ENCODE measurements at places on chromosomes 11 and 22.

- no peak for DNase-seq
Observed at GRCh38 chr11:31089117-31089516, 280.4 kb downstream of the DCDC1 start.

DNA sequence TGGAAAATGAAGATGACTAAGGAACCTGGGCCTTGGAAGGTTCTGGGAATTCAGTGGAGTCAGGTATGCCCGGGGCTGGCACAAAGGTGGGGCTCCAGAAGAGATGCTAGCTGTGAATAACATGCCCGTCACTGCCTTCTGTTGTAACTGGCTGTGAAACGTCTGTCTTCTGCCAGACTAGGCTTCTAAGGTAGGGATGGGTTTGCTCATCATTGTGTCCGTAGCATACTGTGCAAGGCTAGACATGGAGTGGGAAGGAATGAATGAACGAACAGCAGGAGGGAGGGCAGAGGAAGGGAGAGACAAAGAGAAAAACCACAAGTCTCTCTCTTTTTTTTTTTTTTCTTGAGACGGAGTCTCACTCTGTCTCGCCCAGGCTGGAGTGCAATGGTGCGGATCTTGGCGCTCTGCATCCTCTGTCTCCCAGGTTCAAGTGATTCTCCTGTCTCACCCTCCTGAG lies 327.4 kb downstream of the MN1 start:
- no peak for DNase-seq

- DNase-seq, result no peak
Observed at GRCh38 chr11:122779047-122779629, 59.2 kb upstream of the CRTAM start.

DNA sequence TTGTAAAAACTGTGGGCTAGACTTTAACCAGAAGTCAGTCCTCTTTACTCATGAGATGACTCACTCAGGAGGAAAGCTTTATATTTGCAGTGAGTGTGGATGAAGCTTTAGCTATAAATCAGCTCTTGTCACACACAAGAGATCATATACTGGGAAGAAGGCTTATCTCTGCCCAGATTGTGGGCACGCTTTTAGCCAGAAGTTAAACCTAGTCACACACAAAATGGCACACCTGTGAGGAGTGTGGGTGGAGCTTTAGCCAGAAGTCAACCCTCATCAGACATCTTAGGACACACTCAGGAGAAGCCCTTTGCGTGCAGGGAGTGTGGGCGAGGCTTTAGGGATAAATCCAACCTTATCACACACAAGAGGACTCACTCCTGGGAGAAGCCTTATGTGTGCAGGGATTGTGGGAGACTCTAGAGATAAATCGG lies 706.9 kb upstream of the LUZP2 start:
- no peak for DNase-seq

GRCh38 chr11:40713083-40713482 lies 746.4 kb downstream of the LRRC4C start:
- DNase-seq, result no peak

- no peak for DNase-seq
Observed at GRCh38 chr22:29871684-29872083, 11.3 kb upstream of the MTMR3 start.

DNA sequence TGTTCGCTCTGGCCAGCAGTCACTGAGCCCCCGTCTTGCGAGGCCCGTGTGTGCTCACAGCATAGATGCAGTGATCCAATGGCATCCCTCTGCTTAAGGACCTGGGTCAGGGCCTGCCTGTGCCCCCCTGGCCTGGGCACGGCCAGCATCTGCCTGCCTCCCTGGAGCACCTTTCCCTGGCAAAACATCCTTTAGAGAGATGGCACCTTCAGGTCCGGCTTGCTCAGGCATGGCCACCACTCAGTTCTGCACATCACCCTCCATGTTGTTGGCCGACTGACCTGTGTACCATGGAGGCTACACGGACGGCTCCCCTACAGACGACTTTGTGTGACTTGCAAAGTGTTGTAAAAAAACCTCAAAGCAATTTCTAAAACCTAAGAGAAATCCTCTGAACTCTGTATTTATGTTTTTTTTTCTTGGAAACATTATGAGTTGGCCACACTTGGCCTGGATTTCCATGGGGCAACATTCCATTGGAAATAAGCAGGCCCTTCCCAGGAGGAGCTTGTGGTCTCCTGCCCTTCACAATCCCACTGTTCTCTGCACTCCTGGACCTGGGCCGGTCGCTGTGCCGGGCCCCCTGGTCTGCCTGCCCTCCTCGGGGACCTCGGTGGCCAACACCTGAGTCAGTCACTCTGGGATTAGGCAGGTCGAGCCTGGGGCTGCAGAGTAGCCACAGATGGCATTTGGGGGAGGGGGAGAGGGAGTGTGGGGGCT lies 592.4 kb downstream of the TBC1D22A start:
- DNase-seq, result no peak

GRCh38 chr11:17169876-17170275 lies 37.9 kb downstream of the PIK3C2A start:
- DNase-seq, result no peak

GRCh38 chr11:44034639-44035038 lies 13.1 kb upstream of the ACCSL start:
- DNase-seq, result no peak

Data from naive B cell (primary cell).